RKO (cell line): ENCODE measurements at places on chromosomes 2 and 18.

- peak; percentile 92 for DNase-seq
These were observed 749 bp upstream of the EIF2AK3 start for GRCh38 chr2:88627856-88628570.

- DNase-seq: no peak
These were observed 18.5 kb upstream of the NMS start for GRCh38 chr2:100451734-100452133.

GRCh38 chr2:241890524-241891235 lies 21.2 kb downstream of the RTP5 start:
- DNase-seq: no peak

DNA sequence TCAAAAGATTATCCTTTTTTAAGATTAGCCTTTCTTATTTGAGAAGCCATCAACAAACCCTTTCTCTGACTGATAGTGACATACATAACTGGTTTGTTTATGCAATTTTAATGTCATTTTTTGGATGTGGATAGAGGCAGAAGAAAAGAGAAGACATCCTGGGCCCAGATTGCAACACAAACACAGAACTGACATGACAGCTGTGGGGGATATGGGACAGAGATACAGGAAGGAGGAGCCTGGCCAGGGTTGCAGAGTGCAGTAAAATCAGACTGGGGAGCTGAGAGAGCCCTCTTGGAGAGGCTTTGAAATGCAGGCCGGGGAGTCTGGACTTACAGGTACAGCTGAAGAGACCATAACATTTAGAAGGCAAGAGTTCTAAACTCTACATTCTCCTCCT lies 65.1 kb downstream of the SIGLEC15 start:
- no peak for DNase-seq

- no peak for DNase-seq
These were observed 31.3 kb upstream of the AFTPH start for GRCh38 chr2:64492821-64493220.

- DNase-seq: no peak
These were observed 247.9 kb upstream of the POU3F3 start for GRCh38 chr2:104606056-104606455.

GRCh38 chr2:214380681-214381080 lies 30.2 kb upstream of the VWC2L start:
- no peak for DNase-seq

DNA sequence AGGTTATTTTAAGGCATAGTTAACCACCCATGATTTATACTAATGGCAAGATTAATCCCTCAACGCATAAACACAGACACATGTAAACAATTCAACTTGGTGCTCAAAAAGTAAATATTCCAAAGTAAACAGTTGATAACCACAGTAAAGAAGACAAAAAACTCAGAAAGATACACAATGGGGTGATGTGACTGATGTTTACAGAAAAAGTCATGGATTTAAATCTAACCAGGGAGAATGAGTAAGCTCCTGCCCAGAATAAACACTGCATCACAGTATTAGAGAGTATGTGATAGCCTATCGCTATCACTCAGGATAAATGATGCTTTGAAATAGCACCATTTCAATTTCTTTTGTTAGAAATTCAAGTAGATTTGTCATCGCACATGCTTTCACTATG lies 49.3 kb downstream of the HIBCH start:
- no peak for DNase-seq

- DNase-seq: no peak
These were observed 74.6 kb upstream of the NARS1 start for GRCh38 chr18:57696271-57696670.

DNA sequence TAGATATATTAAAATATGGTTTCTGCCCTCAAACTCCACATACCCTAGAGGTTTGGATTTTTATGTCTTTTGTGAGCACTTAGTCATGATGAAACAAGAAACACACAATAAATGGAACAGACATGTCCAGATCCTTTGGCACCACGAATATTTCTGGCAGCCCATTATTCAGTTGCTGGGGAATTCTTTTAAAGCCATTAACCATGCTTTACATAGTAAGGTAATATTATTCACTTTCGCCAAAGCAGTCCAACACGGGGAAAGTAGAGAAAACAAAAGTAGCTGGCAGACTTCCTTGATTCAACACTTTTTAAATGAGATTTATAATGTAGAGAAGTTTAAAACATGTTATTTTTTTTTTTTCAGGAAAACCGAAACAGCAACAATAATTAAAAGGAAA lies 235.4 kb downstream of the PIEZO2 start:
- no peak for DNase-seq

- no peak for DNase-seq
These were observed 213.3 kb downstream of the SETBP1 start for GRCh38 chr18:44893966-44894365.

DNA sequence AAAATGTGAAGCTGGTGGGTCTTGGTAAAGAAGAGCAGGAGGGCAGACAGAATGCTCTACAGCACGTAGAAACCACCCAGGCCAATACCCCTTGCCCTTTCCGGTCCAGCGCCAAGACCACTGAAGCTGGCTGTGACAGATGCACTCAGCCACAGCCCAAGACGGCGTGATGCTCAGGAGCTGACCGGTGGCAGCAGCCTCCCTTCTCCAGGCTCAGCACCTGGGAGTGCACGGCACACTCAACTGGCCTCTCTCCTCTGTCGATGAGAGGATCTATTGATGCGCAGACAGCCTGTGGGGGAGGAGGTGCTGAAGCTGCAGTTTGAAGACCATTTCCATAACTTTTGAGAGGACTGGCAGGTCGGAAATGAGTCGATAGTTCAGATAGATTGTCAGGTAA lies 141.0 kb upstream of the MYT1L start:
- no peak for DNase-seq

DNA sequence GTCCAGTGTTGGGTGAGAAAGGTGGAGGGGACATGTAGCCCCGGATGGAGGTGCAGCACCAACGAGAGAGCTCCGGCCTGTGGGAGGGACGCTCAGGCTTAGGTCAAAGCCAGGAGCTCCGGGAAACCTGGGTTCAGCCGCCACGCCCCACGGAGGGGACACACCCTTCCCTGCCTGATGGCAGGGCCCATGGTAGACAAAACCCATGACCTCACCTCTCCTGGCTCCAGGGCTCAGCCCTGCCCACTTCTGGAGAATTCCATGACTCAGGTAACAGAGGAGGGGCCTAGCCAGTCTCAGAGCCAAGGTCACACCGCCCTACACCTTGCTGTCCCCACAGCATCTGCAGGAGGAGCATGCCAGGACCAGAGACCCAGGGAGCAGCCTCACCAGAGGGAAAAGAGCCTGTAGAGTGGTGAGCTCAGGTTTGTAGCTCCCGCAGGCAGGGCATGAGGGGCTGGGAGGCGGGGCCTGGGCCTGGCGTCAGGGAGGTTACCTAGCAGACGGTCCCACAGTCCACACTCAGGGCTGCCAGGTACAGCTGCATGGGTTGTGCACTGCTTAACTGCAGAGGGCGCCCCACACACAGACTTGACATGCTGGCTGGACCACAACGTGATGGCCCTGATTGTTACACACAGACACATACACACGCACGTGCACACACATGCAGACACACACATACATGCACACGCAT lies 70.8 kb upstream of the SMAD7 start:
- no peak for DNase-seq

DNA sequence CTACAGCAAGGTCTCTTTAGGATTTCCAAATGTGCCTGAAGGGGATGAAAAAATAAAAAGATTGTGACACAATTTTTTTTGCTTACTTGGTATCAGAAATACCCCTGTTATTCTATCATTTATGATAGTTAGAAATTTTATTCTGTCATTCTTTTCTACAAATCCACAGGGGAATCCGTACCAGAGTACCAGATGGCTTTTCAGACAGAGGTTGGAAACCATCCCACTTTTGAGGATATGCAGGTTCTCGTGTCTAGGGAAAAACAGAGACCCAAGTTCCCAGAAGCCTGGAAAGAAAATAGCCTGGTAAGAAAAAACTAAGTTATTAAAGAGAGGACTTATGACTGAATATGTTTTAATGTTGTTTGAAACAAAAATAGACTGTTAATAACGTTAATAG lies 92.6 kb upstream of the FAM117B start:
- DNase-seq: no peak

- DNase-seq: no peak
These were observed 62.5 kb downstream of the GORASP2 start for GRCh38 chr2:170991398-170992182.

- DNase-seq: no peak
These were observed 2.7 kb upstream of the WIPF1 start for GRCh38 chr2:174600349-174600748.

DNA sequence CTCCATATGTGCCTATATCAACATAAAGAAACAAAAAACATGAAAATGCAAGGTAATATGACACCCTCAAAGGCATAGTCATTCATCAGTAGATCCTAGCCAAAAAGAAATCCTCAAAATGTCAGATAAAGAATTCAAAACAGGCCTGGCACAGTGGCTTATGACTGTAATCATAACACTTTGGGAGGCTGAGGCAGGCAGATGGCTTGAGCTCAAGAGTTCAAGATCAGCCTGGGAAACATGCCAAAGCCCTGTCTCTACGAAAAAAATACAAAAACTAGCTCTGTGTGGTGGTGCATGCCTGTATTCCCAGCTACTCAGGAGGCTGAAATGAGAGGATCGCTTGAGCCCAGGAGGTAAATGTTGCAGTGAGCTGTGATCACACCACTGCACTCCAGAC lies 284.6 kb upstream of the KLHL29 start:
- no peak for DNase-seq

GRCh38 chr2:8612734-8613179 lies 69.1 kb upstream of the ID2 start:
- no peak for DNase-seq

- peak; percentile 13 for DNase-seq
These were observed 53.4 kb downstream of the DNER start for GRCh38 chr2:229660951-229661350.

DNA sequence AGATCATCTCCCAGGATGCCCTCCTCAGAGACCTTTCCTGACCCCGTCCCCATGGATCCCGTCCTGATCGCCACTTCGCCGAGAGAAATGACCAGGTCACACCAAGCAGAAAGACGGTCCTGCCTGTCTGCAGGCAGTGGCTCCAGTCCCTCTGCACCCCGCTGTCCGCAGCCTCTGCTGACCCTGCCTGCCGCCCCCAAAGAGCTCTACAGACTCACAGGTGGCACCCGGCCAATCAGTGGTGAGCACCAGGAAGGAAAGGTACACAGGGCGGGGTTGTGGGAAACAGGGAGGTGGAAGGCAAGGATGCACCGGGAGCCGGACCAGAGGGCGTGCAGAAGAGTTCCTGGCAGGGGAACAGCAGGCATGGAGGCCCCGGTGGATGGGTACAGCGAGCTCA lies 94.8 kb downstream of the NDUFA10 start:
- DNase-seq: no peak

DNA sequence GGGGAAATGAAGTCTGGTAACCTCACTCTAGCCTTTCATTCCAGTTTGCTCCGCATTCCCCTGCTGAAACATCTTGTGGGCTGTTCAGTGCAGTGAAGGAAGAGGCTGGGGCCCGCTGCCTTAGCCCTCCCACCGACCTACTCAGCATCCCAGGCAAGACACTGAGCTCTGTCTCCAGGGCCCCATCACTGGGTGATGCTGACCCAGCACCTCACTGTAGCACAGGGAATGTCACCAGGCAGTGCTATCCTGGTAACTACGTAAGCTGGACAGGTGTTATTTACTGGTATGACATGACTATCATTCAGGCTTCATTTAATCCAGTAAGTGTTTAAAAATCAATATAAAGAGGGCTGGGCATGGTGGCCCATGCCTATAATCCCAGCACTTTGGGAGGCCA lies 101.0 kb upstream of the NFU1 start:
- no peak for DNase-seq

DNA sequence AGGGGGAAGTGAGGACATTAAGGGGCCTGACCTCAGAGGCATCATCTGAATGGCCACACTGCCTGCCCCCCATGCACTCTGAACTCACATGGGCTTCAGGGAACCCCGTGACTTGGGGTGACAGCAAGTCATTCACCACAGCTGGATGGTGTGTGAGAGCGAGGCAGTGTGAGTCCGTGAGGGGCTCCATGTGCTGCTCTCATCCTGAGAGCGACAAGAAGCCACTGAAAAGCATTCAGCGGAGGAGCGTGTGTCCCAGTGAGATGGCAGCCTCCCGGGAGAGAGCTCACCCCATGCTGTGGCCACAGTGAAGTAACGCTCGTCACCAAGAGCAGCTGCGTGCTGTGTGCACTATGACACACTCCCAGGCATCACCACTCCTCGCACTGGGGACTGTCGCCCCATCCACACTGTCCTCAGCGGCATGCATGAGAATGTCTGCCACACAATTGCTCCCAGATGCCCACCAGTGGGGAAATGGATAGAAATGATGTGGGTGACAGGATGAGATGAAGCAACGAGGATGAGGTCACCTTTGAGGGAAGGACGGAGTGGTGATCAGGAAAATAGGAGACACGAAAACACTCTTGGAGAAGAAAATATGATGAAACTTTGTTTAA lies 213.0 kb upstream of the RAB6C start:
- DNase-seq: no peak

GRCh38 chr18:78743078-78743477 lies 236.5 kb upstream of the SALL3 start:
- DNase-seq: no peak

- DNase-seq: no peak
These were observed 19.3 kb downstream of the FBLN7 start for GRCh38 chr2:112157472-112157871.

DNA sequence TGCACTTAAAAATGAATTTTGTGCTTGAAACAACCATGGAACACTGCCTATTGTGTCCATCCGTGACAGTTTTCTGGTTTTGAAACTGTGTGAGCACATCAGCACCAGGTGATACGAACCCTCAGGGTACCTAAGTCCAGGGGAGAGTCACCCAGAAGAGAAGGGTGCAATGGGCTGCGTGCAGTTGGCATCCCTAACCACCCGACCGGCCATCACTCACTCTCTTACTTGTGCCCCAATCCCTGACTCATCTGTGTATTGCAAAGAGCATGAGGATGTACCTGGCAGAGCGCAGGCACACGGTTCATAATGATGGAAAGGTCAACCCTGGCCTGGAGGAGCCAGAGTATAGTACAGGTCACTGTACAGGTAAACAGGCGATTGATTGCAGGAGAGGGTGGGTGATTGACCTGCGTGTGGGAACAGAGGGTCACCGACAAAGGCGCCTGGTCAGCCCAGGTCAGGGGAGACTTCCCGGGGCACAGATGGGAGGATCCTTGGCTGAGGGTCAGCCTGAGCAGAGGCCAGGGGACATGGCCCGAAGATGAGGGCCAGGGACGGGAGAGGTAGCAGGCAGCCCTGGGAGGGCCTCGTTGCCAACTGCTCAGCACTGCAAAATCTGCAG lies 160.3 kb downstream of the SEPTIN10 start:
- DNase-seq: no peak

- no peak for DNase-seq
These were observed 31.0 kb downstream of the RALB start for GRCh38 chr2:120283649-120284048.

- no peak for DNase-seq
These were observed 136.5 kb downstream of the DSEL start for GRCh38 chr18:67379981-67380380.

DNA sequence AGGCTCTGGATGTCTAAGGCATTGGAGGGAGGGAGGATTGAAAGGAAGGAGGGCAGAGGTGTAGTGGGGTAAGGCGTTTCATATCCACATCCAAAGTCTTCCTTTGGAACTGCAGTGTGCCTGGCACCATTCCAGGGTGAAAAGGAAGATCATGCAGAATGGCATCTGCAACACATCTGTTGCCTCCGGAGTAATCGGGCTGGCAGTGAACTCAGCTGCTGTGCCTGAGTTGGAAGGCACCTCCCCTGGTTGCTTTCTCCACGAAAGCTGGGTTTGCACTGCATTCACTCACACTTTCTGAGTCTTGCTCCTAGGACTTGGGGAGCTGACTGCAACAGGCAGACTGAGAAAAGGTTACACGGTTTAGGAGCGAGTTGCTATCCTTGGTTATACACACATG lies 30.3 kb upstream of the SEC11C start:
- DNase-seq: no peak

GRCh38 chr2:45770811-45771210 lies 119.3 kb downstream of the PRKCE start:
- no peak for DNase-seq
